ENCODE measurements at places on chromosomes 11 and 22.
A peak's percentile ranks its signal among the peaks of the same experiment; 100 is the strongest.

- DNase-seq, result peak; percentile 51
These were observed 49.0 kb upstream of the AMPD3 start for GRCh38 chr11:10405865-10406592.

- DNase-seq, result no peak
These were observed 419.8 kb upstream of the LRRC4C start for GRCh38 chr11:41879214-41879613.

DNA sequence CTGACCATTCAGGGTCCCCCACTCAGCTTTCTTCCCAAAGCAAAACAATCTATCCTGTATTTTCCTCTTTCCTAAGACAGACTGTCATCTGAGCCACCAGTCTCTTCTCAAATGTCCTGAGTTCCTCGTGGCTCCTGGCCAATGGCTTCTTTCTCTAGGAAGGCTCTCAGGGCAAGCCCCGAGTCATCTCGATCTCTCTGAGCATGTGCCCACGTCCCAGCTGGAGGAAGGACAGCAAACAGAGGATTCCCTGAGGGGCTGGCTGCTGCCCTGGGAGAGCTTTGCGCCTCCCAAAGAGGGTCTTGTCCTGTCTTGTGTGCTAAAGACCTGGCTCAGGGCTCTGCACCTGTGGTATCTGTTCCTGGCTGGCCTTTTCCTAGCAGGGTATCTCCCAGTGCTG, 8.3 kb downstream of the SLC37A2 start:
- no peak for DNase-seq

DNA sequence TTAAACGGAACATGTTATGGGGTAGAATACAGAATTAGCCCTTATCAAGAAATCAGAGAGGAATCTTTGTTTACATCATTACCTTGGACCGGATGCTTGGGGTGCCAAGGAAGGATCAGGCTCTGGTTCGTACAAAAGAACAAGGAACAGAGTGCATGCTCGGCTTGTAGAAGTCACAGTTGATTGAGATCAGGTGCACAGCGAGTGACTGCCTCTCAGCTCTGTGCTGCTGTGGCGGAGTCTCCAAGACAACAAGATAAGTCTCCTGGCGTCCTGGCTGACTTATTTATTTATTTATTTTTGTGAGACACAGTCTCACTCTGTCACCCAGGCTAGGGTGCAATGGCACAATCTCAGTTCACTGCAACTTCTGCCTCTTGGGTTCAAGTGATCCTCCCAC, 31.8 kb downstream of the GLB1L2 start:
- no peak for DNase-seq

GRCh38 chr11:126636911-126637794, 281.7 kb downstream of the ST3GAL4 start:
- no peak for DNase-seq

GRCh38 chr22:32448980-32449379, 15.3 kb downstream of the BPIFC start:
- DNase-seq, result no peak

DNA sequence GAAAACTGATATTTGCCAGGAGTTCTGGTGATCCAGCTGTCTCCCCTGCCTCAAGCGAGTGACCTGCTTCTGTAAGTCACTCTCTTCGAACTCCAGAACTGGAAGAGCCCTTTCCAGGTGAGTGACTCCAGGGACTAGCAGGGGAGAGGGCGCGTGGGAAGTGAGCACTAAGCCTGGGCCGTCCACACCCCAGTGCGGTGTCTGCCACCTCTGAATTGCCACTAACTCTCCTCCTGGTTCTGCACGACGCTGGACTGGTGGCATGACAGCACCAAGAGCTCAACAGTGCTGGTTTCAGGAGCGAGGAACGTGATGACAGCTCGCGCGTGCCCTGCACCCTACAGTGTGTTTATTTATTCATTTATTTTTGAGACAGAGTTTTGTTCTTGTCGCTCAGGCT, 22.9 kb downstream of the KIAA0930 start:
- no peak for DNase-seq

DNA sequence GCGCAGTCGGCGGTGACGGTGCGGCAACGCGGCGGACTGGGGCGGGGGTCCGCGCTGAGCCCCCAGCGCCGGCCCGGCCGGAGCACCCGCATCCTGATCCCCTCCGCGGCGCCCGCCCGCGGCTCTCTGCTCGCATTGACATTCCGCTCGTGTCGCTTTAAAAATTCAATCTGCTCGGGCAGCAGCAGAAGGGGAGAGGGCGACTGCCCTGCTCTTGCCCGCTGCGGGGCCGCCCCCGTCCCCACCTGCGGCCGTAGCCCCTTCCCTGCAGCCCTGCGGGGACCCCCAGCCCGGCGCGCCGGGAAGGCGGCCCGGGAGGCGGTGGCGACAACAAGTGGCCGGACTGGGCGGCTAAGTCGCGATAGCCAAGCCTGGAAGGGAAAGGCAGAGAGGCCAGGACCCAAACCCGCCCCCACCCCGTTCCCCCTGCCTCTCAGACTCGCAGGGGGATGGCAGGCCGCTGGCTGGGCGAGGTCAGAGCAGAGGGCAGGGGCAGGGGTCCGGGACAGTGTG, 1.1 kb downstream of the CABP7 start:
- DNase-seq, result no peak
